Activated gamma-delta T cell treated with anti-CD3 and anti-CD28 coated beads, Interleukin-2, amount 50 U/mL, for 16 hours (primary cell): ENCODE measurements at places on chromosomes 12 and 14.

- DNase-seq, result no peak
Observed at GRCh38 chr14:34423445-34423844, 38.6 kb downstream of the SPTSSA start.

DNA sequence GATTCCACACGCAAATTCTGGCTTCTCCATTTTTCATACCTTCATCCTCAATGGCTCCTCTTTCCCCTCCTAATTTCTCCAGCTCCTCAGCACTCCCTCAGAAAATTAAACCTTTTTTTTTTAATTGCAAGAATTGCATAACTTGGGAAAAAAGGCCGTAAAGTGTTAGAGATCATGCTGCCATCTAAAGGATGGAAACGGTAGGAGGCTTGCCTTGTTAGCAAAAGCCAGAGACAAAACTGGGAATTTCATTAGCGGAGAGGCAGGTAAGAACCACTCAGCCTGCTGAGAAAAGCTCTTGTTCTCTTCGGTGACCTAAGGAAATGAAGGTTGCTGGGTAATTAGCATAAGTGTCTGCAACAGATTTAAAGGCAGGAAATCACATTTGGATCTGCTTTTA lies 204.3 kb downstream of the AEBP2 start:
- no peak for DNase-seq

DNA sequence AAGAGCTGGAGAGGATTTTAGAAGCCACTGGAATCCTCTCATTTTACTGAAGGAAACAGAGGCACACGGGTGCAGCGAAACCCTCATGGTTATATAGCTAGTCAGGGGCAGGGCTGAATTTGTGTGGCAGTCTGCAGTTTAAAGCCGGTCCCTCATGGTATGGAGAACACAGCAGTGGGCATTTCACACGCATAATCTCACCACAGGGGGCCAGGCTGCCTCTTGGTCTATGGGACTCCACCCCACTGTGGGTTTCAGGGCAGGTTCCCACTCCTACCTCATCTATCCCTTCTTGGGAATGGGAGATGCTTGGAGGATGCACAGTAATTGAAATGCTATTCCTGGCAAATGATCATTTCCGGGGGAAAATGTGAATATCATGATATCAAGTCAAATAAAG lies 400.6 kb downstream of the RGS6 start:
- DNase-seq, result no peak

DNA sequence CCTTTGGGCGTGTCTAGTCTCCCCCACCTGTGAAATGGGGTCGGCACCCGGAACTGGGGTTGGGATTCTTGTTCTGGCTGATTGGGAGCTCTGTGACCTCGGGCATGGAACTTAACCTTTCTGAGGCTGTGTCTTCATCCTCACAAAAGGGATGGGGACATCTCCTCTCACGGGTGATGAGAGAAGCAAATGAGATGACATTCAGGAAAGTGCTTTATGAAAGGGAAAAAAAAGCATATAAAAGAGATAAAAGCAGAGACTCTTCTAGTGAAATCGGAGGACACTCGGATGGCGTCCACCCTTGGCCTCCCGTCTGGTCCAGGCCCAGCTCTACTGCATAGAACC lies 98.9 kb downstream of the LRRC74A start:
- no peak for DNase-seq

DNA sequence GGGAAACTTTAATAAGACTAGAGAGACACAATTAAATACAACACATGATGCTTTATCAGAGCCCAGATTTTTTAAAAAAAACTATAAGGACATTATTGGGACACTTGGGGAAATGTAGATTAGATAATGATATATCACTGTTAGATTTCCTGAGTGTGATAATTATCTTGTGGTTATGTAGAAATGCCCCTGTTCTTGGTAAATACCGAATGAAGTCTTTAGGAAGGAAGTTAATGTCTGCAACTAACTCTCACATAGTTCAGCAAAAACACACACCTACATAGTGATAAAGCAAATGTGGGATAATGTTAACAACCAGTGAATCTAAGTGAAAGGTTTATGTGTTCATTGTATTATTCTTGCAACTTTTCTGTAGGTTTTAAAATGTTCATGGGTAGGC lies 14.6 kb upstream of the CACNB3 start:
- DNase-seq, result no peak

- DNase-seq, result no peak
Observed at GRCh38 chr12:6570264-6570887, 2.3 kb upstream of the NOP2 start.

DNA sequence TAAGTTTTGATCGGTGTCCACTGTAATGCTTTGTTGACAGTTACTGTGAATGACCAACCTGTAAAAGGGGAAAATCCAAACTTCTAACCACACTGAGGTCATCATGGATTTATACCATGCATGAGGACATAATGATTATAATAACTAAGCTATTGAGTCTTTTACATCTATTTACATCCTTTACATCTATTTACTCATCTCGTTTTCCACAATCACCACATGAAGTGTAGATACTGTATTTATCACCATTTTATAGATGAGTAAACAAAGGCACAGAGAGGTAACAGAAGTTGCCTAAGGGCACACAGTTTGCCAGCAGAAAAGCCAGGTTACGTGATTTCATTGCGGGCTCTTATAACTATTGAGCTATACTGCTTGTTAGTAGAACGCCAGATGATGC lies 27.9 kb upstream of the EID3 start:
- DNase-seq, result no peak

GRCh38 chr12:64258576-64258975 lies 36.5 kb upstream of the KICS2 start:
- DNase-seq, result no peak

DNA sequence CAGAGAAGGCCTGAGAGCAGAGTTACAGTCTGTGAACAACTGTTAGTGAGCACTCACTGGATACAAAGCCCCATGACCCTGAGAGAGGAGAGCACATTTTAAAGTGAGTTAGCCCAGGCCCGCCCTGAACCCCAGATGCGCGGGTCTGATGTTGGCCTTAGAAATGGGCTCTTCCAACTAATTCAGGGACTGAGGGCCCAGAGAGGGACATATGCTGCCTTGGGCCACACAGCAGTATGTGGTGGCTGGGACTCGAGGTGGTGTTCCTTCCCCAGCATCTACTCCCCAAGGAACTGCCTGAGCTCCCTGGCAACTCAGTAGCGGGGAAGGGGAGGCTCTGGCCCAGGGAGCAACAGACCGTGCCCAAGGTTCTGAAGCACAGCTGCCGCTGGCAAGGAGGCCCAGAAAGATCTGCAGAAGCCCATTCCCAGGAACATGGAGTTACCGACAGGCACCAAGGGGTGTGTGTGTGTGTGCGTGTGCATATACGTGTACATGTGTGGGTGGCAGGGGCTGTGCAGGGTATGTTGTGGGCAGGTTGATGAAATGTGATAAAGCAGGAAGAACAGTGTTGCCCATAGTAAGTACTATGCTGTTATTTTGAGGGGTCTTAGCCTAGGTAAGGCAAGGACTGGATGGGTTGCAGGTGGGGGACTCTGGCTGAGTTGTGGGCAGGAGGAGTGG lies 40.5 kb downstream of the KRT80 start:
- no peak for DNase-seq

DNA sequence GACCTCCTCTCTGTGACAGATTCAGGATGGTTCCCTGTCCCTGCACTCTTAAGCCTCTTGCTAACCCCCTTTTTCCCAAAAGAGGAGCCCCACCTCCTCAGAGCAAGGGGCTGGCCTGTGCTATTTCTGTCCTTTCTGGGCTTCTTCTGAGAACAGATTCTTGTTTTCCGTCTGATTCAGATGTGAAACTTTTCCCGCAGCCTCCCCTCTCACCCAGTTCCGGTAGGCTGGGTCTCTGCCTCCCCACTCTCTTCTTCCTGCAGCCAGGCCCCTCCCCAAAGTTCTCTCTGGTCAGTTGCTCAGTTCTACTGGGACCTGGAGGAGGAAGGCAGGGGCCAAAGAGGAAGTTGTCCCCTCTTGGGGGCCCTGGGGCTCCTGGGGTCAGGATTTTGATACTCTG lies 11.8 kb downstream of the PDE1B start:
- DNase-seq, result no peak

DNA sequence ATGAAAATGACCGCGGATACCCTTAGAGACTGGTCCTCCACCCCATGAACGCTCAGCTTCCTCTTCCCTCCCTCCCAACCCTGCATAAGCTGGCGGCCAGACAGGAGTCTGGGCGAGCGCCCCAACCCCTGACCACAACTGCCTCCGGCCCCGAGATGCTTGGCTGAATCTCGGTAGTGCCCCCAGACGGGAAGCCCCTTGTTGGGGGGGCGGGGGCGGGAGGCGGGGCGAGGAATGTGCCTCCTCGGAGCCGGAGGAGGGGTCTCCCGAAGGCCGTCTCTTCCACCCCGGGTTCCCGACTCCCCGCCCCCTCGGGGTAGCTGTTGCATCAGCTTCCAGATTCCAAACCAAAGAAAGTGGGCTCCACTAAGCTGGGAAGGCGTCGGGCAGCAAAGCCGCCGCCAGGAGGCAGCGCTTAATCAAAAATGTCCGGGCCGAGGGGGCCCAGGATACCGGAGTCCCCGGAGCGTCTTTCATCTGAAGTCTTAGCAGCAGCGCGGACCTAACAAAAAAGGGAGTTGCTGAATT lies 7.1 kb upstream of the MRPL52 start:
- DNase-seq, result peak; percentile 52

DNA sequence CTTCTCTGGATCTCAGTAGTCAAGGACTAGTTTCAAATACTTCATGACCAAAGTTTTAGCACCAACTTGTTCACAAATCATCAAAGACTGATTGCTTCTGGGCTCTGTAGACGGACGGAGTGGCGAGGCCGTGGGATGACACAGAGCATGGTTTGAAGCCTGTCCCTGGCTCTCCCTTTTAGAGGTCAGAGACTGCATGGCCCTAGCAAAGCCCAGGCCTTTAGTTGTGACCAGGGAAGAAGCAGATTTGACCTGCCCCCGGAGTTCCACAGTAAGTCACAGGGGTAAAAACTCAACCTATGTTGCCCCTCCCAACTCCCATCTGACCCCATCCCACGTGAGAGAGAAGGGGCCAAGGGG lies 90.4 kb downstream of the SYNE3 start:
- no peak for DNase-seq

DNA sequence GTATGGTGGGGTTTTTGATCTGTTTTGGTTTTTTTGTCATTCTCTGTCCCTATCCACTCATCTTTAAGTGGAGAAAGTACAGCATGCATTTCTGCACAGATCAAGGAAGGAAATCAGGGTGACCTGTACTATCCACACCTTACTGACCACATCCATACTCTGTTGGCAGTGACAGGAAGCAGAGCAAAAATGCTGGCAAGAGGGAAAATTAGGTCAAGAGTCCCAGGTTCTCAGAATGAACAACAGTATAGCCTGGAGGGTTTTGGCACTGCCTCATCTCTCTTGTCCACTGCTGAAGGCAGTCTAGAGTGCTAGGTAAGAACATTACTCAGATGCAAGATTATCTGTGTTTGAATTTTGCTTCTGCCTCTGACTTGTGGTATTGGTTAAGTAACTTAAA lies 70.7 kb downstream of the TAOK3 start:
- no peak for DNase-seq

DNA sequence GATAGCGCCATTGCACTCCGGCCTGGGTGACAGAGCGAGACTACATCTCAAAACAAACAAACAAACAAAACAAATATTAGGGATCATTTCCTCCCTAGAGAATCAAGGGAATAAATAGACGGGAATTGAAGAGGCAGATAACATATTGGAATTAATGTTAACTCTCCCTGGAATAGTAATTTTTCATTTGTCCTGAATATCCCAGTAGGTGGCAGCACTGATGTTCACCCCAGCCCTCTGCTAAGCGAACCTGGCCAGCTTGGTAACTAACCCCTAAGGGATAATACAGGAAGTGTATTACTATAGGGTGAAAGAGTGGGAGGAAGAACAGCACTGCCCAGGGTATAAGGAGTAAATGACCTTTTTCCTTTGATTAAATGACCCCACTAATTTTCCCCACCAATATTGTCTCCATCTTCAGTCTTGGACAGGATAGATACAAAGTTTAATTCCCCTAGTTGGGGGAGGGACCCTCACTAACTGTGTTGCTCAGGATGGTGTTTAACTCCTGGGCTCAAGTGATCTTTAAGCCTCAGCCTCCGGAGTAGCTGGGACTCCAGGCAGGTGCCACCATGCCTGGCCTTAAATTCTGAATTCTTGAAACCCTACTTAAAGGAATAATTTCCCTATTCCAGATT lies 40.5 kb downstream of the SLC2A14 start:
- no peak for DNase-seq

DNA sequence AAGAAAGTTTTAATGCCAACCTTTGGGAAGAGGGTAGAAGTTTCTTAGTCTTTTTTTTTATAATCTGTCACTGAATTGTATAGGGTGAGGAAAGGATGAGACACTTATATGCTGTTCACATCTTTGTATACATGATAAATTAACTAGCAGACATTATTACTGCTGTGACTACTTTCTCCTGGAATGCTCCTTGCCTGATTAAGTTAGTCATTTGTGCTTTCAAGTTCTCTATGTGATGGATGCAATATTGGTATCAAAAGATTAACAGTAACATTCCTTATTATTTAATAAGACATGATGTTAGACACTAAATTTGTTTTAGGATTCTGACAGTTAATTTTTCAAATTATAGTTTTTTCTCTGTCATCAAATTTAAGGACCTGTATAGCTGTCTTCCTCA lies 223.4 kb upstream of the GARIN2 start:
- no peak for DNase-seq

- no peak for DNase-seq
Observed at GRCh38 chr12:52274521-52275120, at the start of gene KRT86. TSS of gene KRT86 (plus strand) at chr12:52274645. CDS start at chr12:52301917, 27,272 bp downstream.

DNA sequence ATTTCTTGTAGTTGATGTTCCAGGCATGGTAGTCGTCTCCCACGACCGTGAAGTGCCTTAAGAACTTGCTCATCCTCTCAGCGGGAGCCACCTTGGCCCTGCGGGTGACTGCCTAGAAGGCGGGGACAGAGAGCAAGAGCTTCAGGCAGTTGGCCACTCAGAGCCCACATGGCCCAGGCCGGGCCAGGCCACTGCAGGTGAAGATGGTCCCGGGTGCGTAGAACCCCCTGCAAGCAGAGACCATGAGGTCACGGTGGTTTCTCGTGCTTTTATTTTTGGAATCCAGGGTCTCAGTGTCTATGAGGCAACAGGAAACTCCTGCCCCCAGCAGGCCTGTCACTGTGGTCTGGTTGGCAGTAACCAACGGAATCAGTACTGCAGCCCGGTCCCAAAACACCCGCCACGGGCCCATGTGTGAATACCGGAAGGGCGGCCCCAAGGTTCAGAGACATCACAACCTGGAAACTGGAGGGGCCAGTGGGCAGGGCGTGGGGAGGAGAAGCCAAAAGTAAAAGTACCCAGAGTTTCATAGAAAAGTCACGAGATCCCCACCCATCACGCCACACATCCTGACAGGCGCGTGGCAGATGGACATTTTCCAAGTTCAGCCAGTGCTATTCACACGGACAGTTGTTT lies 27.5 kb downstream of the HVCN1 start:
- DNase-seq, result peak; percentile 64

GRCh38 chr12:88957358-88957757 lies 377.1 kb upstream of the KITLG start:
- no peak for DNase-seq

GRCh38 chr12:64077922-64078321 lies 144.2 kb downstream of the KICS2 start:
- no peak for DNase-seq

DNA sequence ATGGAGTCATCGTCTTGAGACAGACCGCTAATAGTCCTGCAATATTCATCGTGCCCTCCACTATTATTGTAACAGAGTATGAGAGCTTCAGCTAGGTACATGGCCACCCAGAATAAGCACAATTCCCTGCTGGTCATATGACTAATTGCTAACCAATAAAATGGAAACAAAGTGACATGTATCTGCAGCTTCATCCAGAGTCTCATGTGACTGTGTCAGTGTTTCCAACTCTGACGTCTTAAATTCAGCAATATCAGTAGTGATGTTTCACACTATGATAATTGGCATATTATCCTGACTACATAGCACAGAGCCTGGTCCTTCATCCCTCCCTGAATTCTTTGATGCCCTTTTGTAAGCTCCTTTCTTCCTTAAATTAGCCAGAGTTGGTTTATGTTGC lies 167.4 kb downstream of the RPS29 start:
- no peak for DNase-seq
